ENCODE measurements at places on chromosomes 4 and X.

DNA sequence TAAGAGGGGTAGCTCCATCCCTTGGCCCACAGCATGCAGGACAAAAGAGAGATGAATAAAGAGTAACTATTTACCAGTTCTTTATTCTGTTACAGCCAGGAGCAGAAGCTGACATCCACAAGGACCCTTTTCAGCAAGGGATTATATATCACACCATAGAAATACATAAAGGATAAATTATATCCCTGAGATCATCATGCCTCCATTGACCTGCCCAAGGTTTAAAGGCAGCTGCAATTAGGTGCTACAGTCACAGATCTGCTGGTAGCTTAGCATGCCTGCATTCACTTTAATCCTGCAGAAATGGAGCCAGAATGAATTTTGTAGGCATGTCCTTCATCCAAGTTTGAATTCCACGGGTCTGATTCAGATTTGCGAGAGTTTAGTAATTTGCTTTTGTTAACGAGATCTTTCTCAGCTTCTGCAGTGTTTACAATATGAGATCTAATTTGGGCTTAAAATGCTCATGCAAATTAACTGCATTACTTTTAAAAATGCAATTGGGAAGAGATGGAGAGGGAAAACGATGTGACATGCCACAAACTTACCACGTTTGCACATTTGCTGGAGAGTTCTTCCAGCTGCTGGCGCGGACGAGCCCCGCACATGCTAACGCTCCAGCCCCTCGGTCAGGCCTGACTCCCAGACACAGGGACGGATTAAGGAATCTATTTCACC lies 327.0 kb upstream of the NOCT start:
- no peak for DNase-seq

DNA sequence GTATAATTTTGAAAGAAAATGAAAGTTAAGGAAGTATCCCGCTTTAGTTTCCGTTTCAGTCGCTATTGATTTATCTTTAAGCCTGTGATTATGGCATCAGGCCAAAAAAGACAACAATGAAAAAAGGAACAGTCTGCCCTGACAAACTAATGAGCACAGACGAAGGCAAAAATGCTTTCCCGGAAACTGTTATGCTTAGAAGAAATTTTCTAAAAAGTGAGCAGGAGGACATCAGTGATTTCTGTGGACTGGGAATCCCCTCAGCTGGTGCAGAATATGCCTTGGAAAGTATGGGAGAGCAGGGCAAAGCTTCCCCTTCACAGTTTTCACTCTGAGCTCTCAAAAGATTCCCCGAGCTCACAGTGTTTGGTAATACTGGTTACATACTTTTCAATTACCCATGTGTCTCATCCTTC lies 5.1 kb upstream of the CXCL10 start:
- DNase-seq: no peak

DNA sequence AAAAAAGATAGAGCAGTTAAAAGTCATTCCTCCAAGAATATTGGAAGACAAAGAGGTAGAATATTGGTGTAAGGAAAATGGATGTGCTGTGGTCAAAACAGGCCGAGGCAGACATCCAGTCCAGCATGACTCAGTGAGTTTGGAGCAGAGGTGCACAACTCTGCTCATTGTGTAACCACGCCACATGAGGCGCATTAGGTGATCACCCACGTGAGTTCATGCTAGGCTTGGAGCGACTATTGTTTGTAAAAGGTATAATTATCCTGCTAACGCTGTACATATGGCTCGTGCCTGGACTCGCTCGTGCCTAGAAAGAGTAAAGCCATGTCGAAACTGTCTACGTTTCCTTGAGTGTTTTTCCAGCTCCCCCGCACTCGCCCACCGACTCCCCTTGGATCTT lies 23.9 kb downstream of the C4orf54 start:
- no peak for DNase-seq

DNA sequence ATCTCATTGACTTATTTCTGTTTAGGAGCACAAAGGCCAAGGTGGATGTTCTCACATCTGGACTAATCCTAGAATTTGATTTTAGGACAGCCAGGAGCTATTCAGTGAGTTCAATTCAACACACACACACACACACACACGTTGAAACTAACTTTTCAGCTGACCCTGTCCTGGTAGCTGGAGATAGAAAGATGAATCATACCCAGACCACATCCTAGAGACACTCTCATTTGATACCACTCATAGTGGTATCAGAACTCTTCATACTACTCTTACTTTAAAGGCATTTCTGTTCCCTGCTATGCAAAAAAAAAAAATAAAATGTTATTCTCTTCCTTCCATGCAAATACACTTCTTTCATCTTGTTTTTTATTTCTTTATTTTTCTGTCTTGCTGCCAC lies 36.7 kb downstream of the KLF8 start:
- no peak for DNase-seq

Measured in SHP77 (cell line).